ENCODE measurements at places on chromosomes 5 and 9.

DNA sequence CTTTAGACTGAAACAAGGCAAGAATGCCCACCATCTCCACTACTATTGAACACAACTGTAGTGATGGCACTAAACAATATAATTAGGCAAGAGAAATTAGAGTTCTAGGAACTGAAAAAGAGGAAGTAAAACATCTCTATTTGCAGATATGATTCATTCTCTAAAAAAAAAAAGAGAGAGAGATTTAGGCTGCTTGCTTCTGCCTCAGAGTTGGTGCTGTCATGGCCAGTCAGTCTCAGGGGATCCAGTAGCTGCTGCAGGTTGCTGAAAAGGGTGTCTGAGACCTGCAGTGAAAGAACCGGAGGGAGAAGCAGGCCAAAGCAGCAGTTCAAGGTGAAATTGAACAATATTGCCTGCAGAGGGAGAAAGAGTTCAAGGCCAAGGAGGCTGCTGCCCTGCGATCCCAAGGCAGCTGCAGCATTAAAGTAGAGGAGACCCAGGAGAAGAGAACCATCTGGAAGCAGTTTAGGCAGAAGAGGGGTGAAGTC lies 72.5 kb downstream of the AP3B1 start:
- no peak for DNase-seq

GRCh38 chr5:45568813-45569212 lies 127.4 kb downstream of the HCN1 start:
- DNase-seq = no peak

DNA sequence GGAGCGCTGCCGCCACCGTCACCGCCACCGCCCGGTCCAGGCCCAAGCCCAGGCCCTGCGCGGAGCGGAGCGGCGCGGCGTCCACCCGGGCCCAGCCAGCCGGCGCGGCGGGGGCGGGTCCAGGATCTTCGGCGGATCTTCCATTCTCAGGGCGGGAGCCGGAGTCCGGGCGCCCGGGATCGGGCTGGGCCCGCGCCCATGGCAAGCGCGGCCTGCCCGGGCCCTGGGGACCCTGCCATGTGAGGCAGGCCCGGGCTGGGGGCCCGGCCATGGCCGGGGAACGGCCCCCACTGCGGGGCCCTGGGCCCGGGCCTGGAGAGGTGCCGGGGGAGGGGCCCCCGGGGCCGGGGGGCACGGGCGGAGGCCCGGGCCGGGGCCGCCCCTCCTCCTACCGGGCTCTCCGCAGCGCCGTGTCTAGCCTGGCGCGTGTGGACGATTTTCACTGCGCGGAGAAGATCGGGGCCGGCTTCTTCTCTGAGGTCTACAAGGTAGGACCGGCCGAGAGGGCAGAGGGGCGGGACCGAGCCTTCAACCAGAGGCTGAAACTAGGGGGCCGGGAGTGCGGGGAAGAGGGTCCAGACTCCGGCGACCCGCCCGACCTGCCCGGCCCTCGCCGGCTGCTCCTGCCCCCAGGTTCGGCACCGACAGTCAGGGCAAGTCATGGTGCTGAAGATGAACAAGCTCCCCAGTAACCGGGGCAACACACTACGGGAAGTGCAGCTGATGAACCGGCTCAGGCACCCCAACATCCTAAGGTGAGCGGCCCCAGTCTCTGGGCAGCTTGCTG lies 482 bp downstream of the TESK1 start:
- DNase-seq = no peak

DNA sequence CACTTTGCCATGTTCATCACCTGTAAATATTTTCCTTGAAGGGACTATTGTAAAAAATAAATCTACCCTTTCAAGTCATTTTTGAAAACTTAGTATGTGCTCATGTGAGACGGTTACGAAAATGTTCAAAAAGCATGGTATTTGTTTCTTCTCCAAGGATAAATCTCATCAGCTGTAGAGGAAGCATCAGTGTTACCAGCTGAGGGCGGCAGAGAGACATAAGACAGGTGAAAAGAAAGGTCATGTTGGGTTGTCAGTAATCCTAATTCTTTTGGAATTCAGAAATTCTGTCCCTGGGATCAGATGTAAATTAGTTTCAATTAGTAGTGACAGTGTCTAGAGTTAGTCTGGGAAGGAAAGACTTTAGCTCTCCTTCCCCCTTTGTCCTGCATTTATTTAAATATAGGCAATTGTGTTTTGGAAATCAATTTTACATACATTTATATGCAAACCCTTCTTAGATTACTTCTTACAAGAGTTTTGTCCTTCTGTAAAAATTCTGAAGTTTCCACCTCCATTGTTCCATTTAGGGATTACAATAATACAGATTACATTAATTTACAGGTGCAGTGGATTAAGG lies 791.9 kb upstream of the CDH6 start:
- no peak for DNase-seq

DNA sequence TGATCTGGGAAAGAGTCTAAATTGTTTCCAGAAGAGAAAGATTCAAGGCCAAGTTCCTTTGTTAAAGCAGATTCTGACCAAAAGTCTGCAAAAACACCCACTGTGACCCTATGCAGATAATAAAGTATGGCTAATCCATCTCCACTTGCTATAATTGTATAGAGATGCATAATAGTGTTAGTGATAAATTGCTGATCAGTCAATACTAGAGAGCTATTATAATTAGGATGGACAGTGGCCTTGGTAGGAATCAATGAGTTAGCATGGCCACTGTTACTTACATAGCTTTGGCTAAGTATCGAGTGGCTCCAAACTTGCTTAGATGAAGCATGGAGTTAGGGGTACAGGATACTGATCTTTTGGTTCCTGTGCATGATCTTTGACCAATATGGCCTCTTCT lies 683.4 kb upstream of the MEF2C start:
- DNase-seq = no peak

GRCh38 chr5:170269579-170269978 lies 28.0 kb downstream of the LCP2 start:
- DNase-seq = no peak

DNA sequence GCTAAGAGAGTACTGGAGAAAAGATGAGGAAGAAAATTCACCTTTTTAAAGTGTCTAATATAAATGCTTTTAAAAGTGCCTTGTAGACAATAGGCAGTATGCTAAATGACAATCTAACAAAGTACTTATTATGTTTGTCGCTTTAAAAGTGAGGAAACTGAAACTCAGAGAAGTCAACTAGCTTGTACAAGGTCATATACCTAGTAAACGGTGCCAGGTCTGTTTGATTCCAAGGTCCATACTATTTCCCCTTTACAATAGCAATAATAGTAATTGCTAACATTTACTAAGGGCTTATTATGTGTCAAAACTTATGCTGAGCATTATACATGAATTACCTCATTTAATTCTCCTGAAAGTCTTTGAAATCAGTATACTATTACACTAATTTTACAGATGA lies 328.6 kb upstream of the SLC24A2 start:
- no peak for DNase-seq

DNA sequence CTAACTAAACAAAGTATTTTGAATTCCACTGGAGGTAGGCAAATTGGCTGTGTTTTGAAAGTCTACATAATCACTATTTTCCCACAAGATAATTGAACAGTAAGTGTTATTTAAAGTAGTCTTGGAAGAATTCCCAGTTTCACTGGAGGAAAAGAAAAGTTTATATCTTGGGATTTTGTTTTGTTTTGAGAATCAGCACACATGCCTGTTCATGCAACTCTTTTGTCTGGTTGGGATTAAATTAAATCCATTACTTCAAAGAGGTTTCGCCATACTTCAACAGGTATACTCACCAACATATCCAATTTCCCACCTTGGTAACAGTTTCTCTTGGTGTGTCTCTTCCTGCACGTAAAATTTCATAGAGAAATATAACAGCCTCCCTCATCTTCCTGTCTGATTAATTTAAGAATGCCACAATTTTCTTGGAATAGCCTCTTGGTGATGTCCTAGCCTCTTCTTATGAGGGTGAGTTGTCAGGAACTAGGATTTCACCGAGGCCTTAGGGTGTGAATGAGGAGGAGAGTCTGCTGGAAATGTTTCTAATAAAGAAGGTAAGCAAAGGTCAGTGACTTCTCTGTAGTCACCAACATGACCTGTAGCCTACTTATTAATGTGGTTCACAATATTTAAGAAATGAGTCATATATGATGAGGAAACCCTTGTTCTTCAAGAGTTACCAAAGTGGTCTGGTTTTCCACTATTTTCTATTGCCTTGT lies 48.1 kb downstream of the ITGA2 start:
- no peak for DNase-seq

GRCh38 chr5:16713386-16713928 lies 96.7 kb upstream of the RETREG1 start:
- DNase-seq = no peak

DNA sequence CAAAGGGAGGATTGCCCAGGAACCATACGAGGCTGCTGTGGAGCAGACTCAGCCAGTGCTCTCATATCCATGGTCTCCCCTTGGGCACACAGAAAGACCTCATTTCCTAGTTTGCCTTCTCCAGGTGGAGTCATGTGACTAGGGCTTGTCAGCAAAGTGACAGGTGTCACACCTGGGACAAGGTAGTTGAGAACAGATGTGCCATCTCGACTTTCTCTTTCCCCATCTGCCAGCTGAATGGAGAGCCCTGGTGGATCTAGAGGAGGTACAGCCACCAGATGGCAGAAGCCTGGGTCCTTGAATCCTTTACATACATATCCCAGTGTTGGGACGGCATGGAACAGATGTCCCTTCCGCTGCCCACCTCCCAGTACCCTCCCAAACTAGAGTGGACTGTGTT lies 42.9 kb upstream of the ALDOB start:
- DNase-seq = no peak

- DNase-seq = no peak
Measured at GRCh38 chr9:136100700-136101614, 5.9 kb upstream of the NACC2 start.

- DNase-seq = no peak
Measured at GRCh38 chr9:127847178-127847510, 7.3 kb downstream of the ENG start.

GRCh38 chr5:93054424-93055163 lies 526.4 kb downstream of the NR2F1-AS1 start:
- no peak for DNase-seq

- no peak for DNase-seq
Measured at GRCh38 chr9:133615186-133615585, 6.0 kb upstream of the FAM163B start.

DNA sequence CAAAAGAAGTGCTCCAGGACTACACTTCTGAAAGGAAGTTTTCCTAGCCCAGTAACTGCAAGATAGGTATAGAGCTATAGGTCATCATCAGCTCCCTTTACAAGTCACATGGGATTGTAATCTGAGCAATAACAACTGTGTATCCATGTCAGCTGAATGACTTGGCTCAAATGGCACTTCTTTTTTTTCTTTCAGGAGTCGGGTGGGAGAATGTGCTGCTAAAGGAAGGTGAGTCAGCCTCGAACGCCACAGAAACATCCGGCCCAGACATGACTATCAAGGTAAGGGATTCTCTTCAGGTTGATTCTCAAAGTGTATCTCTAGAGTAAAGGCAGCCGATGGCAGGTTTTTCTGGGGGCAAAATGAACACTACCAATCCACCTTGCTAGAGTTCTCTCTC lies 192.2 kb downstream of the C9orf152 start:
- no peak for DNase-seq

DNA sequence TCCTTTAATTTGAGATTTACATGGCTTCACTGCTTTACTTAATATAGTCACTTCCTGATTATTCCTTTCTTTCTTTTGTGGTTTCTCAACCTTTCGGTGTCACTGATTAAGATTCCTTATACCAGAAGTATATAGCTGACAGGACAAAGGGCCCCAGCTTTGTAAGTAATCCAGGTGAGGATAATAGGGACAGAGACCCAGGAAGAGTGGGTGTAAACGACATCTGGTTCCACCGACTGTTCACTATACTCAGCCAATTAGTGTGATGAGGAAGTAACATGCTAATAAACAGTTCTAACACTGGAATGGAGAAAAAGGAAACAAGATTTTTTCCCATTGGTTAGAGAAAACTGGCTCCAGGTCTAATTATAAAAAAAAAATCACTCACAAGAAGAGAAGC lies 286.3 kb upstream of the EFNA5 start:
- no peak for DNase-seq

DNA sequence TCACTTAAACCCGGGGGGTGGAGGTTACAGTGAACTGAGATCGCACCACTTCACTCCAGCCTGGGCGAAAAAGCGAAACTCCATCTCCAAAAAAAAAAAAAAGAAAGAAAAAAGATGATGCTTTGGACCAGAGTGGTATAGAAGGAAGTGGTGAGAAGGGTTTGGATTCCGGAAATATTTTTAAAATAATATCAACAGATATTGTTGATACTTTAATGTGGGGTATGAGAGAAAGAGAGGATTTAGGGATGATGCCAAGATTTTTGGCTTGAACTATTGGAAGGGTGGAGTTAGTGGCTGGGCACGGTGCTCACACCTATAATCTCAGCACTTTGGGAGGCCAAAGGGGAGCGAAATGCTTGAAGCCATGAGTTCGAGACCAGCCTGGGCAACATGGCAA lies 49.6 kb upstream of the PLIN2 start:
- no peak for DNase-seq

Data from cortex of kidney (tissue), 1 donor.